PC-3 (cell line): ENCODE measurements at places on chromosomes 3 and 15.

GRCh38 chr15:38069511-38070011 lies 135.1 kb downstream of the TMCO5A start:
- DNase-seq, result peak; percentile 92

DNA sequence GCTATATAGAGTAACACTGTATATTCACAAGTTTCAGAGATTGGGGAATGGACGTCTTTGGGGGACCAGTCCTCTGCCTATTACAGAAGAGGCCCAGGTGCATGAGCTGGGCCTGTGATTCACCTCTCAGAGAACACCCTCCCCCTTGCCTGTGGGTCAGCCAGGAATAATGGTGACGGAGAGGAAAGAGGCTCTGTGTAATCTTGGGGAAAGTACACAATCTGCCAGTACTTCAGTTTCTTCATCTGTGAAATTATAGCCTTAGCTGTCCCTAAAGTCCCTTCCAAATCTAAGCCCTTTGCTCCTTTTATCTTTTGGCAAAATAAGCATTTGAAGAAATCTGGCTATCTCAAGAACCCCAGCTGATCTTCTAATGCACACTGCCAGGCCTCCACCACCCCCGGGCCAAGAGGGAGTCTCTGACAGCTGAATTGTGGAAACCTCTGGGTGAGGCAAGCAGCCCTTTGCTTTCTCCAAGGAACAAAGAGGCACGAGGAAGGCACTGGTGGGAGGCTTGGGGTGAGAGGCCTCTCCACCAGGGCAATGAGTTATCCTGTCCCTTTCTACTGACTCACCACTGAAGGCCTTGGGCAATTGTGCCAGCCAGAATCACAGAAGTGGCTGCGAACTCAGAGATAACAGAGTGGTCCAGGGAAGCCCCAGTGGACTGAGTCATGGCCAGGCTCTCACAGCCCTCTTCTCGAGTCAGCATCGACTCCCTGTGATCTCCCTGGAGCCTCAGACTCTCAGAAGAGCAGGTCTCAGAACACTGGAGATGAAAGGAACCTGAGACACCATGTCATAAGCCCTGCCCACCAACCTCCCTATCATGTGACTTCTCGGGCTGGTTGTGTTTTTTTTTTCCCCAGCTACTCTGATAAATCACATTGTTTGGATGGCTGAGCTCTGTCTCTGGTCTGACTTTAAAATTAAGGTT lies 31.8 kb downstream of the CCNL1 start:
- DNase-seq, result peak; percentile 85

- DNase-seq, result no peak
These were observed 5.0 kb downstream of the VGLL4 start for GRCh38 chr3:11638495-11639358.

- DNase-seq, result no peak
These were observed 405.5 kb downstream of the ZNF385D start for GRCh38 chr3:21345382-21345976.

DNA sequence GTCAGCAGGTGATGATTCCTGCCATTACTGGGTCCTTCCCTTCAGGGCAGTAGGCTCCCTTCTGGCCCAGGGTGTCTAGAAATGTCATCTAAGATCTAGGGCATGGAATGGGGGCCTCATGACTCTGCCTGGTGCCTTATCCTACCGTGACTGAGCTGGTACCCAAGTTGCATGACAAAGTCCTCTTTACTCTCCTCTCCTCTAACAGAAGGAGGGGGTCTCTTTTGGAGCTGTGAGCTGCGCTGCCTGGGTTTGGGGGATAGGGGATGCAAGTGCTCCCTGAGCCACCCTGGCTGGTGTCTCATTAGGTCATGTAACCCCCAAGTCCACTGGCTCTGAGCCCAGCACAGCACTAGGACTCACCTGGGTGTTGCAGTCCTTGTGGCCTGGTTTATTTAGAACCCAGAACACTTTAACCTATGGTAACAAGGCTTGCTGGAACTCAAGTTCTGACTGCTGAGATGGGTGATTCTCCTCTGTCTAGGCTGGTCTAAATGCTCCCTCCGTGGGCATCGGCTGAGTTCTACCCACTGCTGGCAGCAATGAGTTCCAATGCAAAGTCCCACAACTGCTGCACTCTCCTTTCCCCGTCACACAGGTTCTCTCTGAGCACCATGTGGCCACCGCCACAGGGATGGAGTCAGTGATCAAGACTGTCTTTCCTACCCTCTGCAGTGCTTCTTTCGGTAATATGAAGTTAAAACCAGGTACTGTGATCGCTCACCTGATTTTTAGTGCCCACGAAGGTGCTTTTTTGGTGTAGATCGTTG lies 34.0 kb downstream of the XXYLT1 start:
- DNase-seq, result no peak

DNA sequence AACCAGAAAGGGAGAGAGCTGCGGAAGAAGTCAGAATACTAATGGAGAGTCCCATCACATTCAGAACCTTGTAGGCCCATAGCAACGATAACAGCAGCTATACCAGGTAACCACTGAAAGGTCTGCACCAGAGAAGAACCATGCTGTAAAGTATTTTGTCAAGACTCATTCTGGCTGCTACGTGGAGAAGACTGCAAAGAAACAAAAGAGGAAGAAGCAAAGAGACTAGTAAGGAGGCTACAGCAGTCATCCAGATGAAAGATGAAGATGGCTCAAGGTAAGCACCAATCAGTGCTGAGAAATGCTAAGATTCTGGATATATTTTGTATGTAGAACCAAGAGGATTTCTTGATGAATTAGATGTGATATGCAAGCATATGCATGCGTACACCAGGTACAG lies 39.6 kb downstream of the ACAP2 start:
- DNase-seq, result no peak

- peak; percentile 25 for DNase-seq
These were observed 453.0 kb downstream of the DIPK2A start for GRCh38 chr3:144424606-144425005.

DNA sequence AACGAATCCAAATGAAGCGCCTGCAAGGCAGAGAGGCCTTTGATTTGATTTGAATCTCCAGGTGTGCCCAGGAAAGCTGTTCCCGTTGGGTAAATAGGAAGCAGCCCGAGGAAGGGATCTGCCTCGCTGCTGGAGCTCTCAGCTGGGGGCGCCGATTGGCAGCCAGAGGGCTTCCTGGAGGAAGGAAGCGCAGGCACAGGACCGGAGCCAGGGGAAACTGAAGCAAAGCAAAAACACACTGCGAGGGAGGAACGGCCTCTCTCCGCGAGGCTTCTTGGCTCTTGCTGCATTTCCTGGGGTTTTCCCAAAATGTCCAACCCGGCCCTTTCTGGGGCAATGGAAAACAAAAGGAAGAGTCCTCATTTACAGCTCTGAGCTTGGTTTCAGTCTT lies 80.3 kb downstream of the TMEM266 start:
- no peak for DNase-seq

GRCh38 chr3:166285001-166285400 lies 447.8 kb upstream of the BCHE start:
- peak; percentile 69 for DNase-seq

DNA sequence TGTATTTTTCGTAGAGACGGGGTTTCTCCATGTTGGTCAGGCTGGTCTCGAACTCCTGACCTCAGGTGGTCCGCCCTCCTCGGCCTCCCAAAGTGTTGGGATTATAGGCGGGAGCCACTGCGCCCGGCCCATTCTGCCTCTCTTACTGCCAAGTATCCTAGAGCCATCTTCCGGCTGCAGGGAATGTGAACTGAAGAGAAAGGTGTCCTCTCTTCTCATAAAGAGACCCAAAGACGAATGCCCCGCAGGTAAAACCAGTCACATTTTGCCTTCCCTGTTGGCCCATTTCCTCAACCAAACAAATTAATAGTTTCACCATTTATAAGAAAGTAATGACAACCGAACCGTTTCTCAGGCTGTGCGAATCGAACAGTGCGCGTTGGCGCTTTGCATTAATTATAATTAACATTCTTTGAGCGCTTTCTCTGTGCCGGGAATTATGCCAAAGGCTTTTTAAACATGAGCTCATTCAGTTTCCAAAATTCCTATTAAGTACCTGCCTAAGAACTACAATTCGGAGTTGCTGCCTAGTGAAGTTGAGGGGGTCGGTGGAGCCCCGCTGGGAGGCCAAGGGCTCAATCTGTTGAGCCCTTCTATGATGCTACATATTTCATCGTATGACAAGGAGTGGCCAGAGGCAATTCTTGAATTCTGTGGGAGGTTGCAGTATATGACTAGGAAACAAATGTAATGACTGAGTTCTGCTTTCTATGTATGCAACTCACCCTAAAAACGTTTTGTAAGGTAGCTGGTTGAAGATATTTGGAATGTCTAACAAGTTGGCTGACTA lies 819 bp upstream of the RPL24 start:
- DNase-seq, result peak; percentile 39

DNA sequence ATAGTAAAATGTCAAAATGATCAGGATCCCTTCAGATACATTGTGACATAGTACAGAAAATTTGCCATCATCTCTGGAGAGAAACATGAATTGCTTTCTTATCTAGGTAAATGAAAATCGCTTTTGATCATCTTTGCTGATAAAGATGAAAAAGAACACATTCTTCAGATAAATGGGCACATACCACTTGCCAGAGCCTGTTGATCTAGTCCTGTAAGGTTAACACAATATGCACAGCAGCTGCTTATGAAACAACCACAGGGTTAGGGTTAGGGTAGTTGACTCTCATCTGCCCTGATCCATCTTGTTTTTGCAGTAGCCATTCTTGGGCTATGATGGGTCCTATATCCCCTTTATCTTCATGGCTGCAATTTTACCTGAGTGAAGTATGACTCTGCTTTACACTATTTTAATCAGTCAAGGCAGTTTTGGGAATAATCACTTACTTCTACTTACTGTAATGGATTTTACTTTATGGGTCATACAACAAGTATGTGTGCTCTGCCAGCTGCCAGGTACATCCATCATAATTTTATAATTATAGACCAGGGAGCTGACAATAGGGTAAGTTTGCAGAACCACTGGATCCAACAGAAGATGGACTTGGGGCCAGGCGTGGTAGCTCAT lies 12.6 kb upstream of the SPINK8 start:
- DNase-seq, result no peak

- peak; percentile 67 for DNase-seq
These were observed 78.7 kb upstream of the GCNT3 start for GRCh38 chr15:59532770-59533379.

DNA sequence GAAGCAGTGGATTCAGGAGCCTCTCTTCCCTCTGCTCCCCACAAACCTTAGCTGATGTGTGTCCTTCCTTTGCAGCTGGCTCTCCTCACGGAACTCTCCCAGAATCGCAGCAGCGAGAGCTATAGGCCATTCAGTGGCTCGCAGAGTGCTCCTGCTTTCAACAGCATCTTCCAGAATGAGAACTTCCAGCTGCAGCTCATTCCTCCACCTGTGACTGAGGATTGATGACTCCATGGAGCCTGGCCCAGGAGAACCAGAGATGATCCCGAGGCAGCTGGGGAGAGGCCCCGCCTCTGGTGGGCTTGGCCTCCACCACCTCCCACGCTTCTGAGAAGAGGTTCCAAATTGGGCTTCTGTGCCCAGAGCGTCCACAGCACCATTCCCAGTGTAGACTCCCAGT lies 101.1 kb downstream of the C3orf70 start:
- DNase-seq, result no peak

DNA sequence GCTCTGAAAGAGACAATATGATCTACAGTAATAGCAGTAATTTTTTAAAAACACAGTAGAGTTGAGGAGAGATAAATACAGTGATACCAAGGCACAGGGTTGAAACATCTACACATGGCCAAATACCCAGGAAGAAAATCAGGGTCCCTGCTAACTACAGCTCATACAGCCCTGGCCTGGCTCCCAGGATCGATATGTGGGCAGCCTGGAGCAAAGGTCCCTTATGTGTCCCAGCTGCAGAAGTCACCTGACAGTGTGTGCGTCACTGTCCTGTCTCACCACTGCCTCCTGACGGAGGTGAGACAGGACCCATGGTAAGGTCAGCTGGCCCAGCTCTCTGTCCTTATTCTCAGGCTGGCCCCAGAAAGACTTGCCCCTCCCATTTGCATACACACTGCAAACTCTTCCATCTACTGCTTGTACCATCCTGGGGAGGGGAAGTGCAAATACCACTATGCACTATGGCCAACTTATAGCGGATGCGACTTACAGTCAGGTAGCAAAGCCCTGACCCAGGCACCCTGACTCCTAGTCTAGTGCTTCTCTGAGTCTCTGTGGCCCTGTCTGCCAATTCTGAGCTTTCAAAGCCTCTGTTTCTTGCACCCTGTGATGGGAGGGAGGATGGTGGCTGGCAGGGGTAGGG lies 22.0 kb upstream of the BCL2L10 start:
- DNase-seq, result no peak

DNA sequence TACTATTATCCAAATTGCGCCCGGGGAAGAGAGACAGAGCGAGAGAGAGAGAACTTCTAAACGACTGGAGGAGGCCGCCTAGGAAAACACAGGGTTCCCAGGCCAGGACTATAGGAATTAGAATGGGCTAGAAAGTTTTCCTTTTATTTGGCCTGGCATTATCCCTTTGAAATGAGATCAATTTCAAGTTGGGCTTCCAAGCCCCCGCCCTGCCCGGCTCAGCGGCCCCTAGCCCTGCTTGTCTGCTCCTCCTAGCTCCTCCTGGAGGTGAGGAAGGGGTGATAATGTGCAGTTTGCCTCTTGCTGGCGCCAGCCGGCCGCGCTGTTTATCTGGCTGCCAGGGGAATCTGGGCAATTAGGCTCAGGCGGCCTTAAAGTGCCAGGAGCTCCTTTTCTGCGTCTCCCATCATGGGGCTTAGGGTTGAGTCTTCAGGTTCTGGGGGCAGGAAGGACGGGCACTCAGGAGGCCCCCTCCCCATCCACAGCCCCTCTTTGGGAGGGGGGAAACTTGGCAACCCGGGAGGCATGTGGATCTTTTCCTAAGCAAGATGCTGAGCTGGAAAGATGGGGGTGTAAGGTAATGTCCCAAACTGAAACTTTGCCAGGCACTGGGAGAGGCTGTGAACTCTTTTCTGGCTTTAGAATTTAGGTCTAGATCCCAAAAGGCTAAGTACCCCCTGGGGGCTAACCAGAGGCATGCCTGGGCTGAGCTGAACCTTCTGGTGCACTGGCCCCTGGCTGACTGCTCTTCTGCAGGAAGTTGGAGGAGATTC lies 5.5 kb downstream of the SMAD6 start:
- no peak for DNase-seq

GRCh38 chr3:9216736-9217135 lies 32.7 kb downstream of the SRGAP3 start:
- peak; percentile 21 for DNase-seq

- peak; percentile 98 for DNase-seq
These were observed 167.4 kb downstream of the GAP43 start for GRCh38 chr3:115790759-115791158.

GRCh38 chr3:14413381-14414071 lies 11.1 kb downstream of the SLC6A6 start:
- DNase-seq, result peak; percentile 83

DNA sequence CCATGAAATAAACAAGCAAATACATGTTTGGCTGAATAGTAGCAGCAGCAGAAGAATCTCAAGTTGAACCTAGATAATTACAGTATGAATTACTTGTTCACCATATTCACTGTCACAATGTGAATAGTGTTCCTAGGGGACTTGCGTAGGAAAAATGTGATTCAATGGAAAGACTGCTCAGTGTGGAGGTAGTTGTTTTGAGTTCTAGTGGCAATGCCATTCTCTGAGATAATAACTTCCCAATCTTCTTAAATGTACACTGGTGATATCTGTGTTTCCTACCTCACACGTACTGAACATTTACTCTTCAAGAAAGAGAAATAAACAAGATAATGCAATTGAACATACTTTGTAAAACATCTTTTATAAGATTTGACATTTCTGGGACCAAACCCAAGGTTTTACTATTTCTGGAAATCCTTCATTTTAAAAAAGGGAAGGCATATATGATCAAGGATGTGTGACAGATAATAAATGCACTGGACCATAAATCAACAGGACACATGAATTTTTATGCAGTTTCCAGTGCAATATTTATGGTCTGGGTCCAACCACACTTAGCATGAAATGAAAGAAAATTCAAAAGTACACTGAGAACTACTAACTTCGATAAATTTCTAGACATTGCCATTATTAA lies 598.3 kb upstream of the ZNF385D start:
- DNase-seq, result no peak
